ENCODE measurements at places on chromosomes 12 and 14.

DNA sequence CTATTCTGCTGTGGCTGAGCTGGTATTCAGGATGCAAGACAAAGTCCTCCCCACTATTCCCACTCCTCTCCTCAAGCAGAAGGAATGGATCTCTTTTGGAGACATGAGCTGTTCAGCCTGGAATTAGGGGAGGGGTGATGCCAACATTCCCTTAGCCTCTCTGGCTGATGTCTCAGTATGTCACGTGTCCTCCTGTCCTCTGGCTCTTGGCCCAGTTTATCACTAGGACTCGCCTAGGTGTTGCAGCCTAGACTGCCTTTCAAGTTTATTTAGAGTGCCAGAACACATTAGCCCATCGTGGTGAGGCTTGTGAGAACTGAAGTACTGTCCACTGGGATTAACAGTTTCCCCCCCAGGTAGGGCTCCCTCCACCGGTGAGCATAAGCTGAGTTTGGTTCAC lies 239.9 kb upstream of the MIS18BP1 start:
- DNase-seq, result no peak

GRCh38 chr14:83289390-83289789 lies 1755.7 kb upstream of the SEL1L start:
- no peak for DNase-seq

- no peak for DNase-seq
These were observed 19.1 kb downstream of the TPCN1 start for GRCh38 chr12:113240395-113240794.

GRCh38 chr14:66380143-66380542 lies 106.0 kb upstream of the CCDC196 start:
- DNase-seq, result no peak

GRCh38 chr12:50112456-50113218 lies 601 bp downstream of the COX14 start:
- no peak for DNase-seq

DNA sequence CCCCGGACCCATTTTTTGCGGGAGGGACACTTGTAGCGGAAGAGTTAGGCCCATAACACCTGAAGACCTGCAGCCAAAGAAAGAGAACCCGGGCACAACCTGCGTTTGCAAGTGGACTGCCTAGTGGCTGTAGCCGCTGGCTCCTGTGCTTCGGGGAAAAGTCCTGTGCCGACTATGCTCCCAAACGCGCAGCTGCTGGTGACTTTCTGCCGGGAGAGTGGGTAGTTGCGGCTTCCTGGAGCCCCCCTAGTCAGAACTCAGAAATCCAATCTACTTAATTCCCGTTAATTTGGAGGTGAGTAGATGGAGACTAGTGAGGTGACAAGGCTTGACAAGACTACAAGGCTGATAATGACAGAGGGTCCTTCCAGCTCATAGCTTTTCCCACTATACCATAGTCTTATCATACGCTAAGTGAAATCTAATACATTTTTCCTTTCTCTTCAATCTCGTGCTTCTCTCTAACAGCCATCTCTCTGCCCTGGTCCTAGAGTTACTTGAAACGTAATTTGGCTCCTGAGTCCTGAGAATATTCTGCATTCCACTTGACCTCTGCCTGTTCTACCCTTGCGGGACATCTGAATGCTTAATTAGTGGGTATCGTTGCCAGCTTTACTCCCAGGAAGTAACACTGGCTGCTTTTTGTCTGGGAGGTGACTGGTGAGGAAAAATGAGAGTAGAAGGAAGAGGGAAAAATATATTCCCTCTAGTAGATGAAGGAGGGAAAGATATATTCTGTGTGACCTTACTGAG lies 556 bp downstream of the MTHFD1 start:
- DNase-seq, result peak; percentile 71

- peak; percentile 96 for DNase-seq
These were observed 105.4 kb downstream of the FBXL14 start for GRCh38 chr12:1488908-1489381.

GRCh38 chr14:92847749-92848148 lies 53.6 kb downstream of the GOLGA5 start:
- no peak for DNase-seq

DNA sequence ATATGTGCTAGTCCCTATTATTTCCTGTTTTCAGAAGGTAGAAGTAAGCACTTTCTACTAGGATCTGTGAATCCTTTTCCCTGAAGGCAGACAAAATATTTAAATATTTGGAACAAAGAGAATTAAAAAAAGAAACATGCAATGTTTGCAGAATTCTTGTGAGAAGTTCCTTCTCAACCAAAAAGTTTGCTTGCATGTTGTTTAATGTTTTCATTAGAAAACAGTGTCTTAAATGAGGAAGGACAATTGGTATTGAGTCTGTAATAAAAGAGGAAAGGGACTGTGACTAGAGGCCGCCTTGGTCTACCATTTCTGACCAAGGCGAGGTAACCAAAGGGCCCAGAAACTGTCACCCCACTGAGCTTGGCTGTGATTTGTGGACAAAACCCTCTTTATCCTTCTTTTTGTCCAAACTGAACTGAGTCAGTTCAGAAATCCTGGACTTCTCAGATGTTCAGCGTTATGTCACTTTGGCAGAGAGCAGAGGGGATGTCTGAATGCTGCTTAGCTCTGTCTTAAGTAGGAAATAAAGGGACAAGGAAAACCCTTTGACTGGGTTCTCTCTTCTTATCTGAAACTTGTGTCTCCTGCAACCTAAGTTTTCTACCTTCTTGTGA lies 129.8 kb upstream of the CPM start:
- DNase-seq, result no peak

GRCh38 chr12:7093892-7094291 lies 1.6 kb upstream of the C1R start:
- DNase-seq, result no peak

DNA sequence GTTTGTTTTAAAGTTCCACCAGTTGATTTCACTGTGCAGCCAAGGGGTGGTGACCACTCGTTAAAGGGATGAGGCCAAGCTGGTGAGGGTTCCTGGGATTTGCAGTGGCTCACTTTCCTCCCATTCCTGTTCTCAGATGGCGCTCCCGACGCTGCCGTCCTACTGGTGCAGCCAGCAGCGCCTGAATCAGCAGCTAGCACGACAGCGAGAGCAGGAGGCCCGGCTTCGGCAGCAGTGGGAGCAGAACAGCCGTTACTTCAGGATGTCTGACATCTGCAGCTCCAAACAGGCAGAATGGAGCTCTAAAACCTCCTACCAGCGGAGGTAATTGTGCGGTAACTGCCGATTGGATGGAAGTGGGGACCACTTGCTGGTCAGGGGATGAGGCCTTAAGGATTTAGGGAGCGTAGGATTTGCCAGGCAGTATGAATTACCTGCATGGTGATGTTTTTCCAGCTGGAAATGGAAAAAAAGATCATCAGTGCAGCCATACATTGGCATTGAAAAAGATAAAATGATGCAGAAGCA lies 2.9 kb downstream of the TCHP start:
- DNase-seq, result peak; percentile 43

GRCh38 chr12:93540466-93540865 lies 32.0 kb upstream of the SOCS2 start:
- DNase-seq, result peak; percentile 30

DNA sequence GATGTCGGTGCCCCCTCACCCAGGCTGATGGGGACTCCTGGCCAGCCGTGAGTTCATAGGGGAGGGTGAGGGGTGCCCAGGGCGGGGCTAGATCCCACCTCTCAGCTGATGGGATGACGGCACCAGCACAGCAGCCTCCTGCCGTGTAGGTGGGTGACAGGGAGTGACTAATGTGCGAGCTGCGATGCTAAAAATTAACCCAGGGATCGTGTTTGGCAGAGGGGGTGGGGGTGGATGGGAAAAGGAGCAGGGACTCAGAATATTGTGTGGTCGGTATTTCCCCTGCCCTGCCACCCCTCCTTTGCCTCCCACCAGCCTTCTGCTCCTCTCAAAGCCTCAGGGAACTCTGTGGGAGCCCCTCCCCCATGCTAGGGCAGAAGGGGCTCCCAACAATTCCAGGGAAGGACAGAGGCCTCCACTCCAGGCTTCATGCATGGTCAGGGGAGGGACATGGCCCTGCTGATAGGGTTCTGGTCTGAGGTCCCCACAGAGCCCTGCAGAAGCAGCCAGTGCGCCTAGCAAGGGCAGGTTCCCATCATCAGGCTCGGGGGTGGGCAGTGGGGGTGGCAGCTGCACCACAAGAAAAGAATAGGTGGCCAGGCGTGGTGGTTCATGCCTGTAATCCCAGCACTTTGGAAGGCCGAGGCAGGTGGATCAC lies 12.5 kb downstream of the TAMALIN start:
- no peak for DNase-seq

DNA sequence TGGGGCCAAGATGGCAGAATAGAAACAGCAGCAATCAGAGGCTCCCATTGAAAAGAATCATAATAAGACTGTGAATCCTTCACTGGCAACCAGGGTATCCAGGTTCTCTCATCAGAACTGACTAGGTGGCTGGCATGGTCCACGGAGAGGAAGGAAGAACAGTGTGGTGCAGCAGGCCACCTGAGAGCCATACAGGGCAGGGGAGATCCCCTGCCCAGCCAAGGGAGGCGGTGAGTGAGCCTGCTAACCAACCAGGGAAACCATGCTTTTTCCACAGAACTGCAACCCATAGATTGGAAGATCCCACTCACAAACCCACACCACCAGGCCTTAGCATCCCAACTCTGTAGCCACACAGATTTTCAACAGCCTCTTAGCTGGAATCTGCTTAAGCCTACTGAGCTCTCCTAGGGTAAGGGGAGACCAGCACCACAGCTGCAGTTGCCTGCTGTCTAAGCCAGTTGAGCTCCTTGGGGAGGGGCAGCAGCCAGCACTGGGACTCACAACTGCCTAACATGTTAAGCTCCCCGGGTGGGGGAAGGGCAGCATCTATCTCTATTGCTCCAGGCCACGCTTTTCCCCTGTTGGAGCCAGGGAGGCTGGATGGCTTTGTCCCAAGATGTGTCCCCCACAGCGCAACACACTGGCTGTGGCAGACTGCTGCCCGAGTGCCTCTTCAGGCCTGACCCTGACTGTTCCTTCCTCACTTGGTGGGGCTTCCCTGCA lies 342.6 kb upstream of the CCDC196 start:
- no peak for DNase-seq

DNA sequence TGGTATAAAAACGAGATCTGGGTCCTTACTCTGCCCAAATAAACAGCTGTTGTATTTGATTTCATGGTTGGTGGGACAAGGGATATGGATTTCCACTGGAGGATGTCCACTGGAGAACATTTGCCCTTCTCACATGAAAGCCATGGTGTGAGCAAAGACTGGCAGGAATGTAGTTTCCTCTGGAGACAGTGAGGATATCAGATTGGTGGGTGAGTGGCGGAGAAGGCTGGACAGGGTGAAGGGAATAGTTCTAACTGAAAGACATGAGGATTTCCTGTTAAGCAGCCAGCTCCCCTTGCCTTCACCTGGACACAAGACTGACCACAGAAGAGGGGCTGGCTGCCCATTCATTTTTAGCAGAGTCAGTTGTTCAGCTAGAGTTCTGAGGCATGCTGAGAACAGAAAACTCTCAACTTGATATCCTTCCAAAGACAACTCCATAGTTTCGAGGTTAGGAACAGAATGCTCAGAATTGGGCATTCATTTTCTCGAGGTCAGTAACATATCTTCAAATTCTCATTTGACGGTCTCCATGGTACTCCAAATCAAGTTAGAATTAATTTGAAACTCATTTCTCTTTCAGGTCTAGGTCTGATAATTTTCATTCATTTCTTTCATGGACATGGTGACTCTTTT lies 365.7 kb downstream of the LRIG3 start:
- DNase-seq, result no peak

DNA sequence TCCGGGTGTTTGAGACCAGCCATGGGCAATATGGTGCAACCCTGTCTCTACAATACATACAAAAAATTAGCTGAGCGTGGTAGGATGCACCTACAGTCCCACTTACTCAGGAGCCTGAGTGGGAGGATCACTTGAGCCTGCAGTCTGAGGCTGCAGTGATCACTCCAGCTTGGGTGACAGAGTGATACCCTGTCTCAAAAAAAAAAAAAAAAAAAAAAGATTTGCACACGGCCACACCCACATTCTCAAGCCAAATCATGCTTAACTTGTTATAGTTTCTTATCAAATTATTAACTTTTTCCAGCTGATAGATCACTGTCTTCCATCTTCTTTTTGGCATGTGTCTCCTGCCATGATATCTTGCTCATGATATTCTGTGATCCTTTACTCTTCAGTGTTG lies 6.8 kb downstream of the DRAM1 start:
- DNase-seq, result no peak

DNA sequence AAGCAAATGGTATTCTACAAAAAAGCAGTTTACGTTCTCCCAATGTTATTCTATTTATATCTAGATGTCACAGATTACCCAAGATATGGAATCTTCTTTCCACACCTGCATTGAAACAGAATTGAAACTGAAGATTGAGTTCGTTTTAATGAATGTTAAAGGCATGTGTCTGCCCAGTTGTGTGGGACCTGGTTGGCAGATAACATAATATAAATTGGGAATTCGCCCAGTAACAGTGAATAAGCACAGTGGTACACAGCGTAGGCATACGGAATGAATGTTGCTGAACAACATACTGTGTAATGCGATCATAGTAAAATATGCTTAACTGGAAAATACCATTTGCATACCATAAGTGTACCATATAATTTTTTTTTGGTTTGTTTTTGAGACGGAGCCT lies 4.3 kb downstream of the KHNYN start:
- no peak for DNase-seq

DNA sequence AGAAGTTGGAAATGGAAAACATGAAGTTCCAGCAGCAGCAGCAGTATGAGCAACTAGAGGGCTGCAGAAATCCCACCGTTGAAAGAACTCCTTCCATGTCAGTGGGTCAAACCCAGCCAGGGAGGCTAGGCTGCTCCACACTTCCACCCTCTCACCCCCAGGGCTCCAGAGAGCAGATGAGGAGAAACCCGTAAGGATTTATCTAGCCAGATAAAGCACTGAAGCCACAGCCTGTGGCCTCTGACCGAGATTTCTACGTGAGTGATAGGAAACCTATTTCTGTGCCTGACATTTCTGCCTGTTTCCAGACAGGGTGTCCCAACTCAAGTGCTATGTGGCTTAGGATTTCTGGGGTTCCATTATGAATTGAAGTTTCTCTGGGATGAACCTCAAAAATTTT lies 100.0 kb upstream of the EEA1 start:
- no peak for DNase-seq

GRCh38 chr14:67773844-67774377 lies 42.5 kb downstream of the ZFYVE26 start:
- peak; percentile 24 for DNase-seq

GRCh38 chr14:71108398-71109119 lies 201.3 kb downstream of the PCNX1 start:
- no peak for DNase-seq

- DNase-seq, result no peak
These were observed 45.7 kb upstream of the RFLNA start for GRCh38 chr12:124248941-124249825.

GRCh38 chr14:95683793-95684192 lies 2.4 kb upstream of the TCL1B start:
- DNase-seq, result peak; percentile 70

DNA sequence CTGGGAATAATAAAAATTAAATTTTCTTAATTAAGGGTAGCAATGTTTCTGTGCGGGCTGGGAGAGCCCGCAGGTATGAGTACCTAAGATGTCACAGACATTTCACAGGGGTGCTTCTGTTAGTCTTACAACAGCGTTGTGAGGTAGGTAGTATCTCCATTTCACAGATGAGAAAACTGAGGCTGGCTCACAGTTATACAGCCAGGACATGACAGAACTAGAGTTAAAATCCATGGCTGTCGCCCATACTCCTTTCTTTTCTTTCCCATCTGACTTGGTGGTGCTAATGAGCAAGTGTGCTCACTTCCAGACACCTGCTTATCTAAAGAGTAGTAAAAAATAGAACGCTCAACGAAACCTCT lies 2.1 kb downstream of the BMAL2 start:
- DNase-seq, result no peak
